ENCODE measurements at places on chromosomes 3 and 15.

GRCh38 chr3:128149650-128150049 lies 3.6 kb upstream of the EEFSEC start:
- DNase-seq = no peak

- DNase-seq = no peak
Observed at GRCh38 chr3:18544146-18544545, 119.0 kb upstream of the SATB1 start.

GRCh38 chr3:172685331-172686214 lies 25.3 kb downstream of the NCEH1 start:
- DNase-seq = no peak

DNA sequence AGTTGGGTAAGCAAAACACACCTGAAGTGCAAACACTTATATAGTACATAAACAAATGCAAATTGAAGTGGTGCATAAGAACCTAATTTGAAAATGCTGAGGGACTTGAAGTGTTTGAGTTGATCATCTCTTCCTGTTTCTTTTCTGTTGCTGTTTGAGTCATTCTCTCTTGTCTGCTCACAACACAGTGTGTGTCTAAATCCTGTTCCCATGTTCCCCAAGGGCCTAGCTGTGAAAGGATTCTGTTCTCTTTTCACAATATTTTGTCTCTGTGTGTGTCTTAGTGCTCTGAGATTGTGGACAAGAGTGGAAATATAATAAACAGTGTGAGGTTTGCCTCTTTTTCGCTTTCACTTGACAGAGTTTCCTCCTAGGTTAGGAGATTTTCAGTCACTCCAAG lies 6.1 kb downstream of the CD96 start:
- DNase-seq = no peak
